Activated naive CD8-positive, alpha-beta T cell treated with anti-CD3 and anti-CD28 coated beads, Interleukin-2, amount 50 U/mL, for 24 hours (primary cell): ENCODE measurements at places on chromosomes 11 and 22.

- H3K4me1 ChIP-seq, result no peaks in the 10 kb centered on the region
- no peak for DNase-seq
- H3K36me3 ChIP-seq, result no peaks in the 10 kb centered on the region
- H3K4me3 ChIP-seq, result no peak overlapping the region
- H3K27me3 ChIP-seq, result no peaks in the 10 kb centered on the region
These were observed 7.3 kb upstream of the DDB2 start for GRCh38 chr11:47207459-47207858.

GRCh38 chr11:114195981-114196731 is 100.0 kb upstream of the NNMT start:
- H3K27me3 ChIP-seq, result no peaks in the 10 kb centered on the region
- H3K36me3 ChIP-seq, result no peaks in the 10 kb centered on the region
- no peak overlapping the region for H3K27ac ChIP-seq
- H3K4me1 ChIP-seq, result peaks cover 19% of the 10 kb centered on the region
- DNase-seq, result no peak
- H3K4me3 ChIP-seq, result no peak overlapping the region

GRCh38 chr11:3340025-3340424 is 38.9 kb downstream of the ZNF195 start:
- H3K4me1 ChIP-seq, result no peaks in the 10 kb centered on the region
- H3K36me3 ChIP-seq, result no peaks in the 10 kb centered on the region
- H3K27ac ChIP-seq, result no peak overlapping the region
- H3K4me3 ChIP-seq, result no peak overlapping the region
- DNase-seq, result no peak
- H3K27me3 ChIP-seq, result peaks cover 33% of the 10 kb centered on the region

DNA sequence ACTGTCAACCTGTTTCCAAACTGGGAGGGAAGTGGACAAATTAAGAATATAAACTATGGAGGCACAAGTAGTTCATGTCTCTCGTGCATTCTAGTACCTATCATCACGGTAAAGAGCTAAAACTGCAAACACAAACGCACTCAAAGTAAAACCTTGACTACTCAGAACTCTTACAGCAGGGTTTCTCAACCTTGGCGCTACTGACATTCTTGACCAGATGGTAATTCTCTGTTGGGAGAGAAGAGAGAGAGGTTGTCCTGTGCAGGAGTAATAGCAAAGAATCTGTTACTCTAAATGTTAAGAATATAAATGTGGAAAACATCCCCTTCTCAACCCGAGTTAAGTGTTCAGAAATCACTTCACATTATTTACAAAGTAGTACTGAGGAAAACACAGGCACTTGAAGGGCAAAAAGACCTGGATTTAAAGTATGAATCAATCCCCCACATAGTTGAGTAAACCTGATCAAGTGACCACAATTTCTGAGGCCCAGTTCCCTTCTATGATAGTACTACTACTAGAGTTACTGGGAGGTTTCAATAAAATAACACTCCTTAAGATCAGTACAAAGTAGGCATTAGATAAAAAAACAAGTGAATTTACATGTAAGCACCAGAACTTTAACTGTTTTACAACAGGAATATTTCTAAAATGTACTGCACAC is 73.1 kb upstream of the ARHGAP32 start:
- no peak for DNase-seq
- no peaks in the 10 kb centered on the region for H3K27me3 ChIP-seq
- no peak overlapping the region for H3K4me3 ChIP-seq

GRCh38 chr11:2945031-2945756 is 16.0 kb upstream of the PHLDA2 start:
- peaks cover 49% of the 10 kb centered on the region for H3K36me3 ChIP-seq
- H3K4me1 ChIP-seq, result peaks cover 52% of the 10 kb centered on the region
- DNase-seq, result peak; percentile 53
- H3K27me3 ChIP-seq, result no peaks in the 10 kb centered on the region
- H3K4me3 ChIP-seq, result no peak overlapping the region
- peak overlapping the region; percentile 66 for H3K27ac ChIP-seq

DNA sequence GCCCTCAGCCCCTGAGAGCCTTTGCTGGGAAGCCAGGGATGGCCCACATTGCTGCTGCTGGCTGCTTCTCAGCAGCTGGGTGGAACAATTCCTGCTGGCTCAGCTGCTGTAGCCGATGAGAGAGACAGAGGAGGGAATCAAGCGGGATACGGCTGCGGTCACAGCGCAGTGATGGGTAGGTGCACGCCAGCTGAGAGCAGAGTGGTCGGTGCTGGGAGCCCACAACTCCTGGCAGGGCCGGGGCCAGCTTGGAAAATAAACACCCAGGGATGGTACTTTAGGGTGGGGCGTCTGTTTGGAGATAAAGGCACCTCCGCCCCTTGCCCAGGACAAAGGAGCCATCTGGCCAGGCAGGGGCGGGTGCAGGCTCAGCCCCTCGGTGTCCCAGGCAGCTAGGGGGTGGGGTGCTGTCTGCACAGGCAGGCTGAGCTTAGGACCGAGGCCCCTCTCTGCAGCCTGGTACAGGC is 480.5 kb downstream of the MIAT start:
- no peak for DNase-seq
- no peak overlapping the region for H3K4me3 ChIP-seq
- H3K4me1 ChIP-seq, result no peaks in the 10 kb centered on the region
- no peak overlapping the region for H3K27ac ChIP-seq
- H3K36me3 ChIP-seq, result no peaks in the 10 kb centered on the region
- peaks cover 5% of the 10 kb centered on the region for H3K27me3 ChIP-seq

DNA sequence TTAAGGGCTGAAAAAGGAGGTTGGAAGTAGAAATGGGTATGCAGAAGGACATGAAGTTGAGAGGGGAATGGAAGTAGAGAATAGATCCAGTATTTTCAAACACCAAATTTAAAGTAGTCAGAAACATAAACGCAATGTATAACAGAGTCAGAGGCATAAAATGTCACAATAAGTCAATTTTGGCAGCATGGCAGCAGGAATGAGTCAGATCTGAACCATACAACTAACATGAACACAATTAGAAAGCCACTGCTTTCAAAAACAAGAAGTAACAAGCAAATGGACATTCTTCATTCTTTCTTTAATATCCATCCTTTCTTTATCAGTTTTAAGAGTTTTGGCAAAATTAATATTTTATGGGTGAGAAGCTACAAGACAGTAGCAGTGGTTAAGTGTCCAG is 2.5 kb downstream of the CHORDC1 start:
- H3K4me3 ChIP-seq, result peak overlapping the region; percentile 99
- DNase-seq, result no peak
- peaks cover 49% of the 10 kb centered on the region for H3K36me3 ChIP-seq
- H3K4me1 ChIP-seq, result peaks cover 65% of the 10 kb centered on the region
- peaks cover 2% of the 10 kb centered on the region for H3K27me3 ChIP-seq

DNA sequence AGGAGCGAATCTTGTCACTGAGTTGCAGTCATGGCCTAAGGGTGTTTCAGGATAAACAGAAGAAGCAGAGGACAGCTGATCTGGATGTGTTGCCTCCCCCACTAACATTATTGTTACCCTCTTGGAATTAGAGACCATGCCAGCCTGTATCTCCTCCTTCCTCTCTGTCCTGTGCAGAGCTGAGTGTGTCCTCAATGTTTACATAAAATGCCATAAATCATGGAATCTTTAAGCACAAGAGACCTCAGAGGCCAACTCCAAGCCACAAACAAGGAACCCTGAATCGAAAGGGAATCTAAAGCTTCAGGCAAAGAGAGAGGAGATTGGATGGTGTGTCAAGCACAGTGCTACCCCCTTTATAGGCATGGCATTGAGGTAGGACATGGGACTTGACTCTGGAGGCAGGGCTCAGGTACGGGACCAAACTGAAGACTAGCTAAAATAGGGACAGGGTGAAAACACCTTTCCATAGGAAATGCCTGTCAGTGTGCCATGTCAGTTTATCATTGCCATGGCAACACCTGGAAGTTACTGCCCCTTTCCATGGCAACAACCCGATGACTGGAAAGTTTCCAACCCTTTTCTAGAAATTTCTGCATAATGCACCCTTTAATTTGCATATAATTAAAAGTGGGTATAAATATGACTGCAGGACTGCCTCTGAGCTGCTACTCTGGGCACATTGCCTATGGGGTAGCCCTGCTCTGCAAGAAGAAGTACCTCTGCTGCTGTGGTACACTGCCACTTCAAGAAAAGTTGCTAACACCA is 489.7 kb downstream of the MIAT start:
- peaks cover 22% of the 10 kb centered on the region for H3K27me3 ChIP-seq
- H3K36me3 ChIP-seq, result no peaks in the 10 kb centered on the region
- H3K4me1 ChIP-seq, result peaks cover 3% of the 10 kb centered on the region
- no peak overlapping the region for H3K4me3 ChIP-seq
- H3K27ac ChIP-seq, result no peak overlapping the region
- no peak for DNase-seq

DNA sequence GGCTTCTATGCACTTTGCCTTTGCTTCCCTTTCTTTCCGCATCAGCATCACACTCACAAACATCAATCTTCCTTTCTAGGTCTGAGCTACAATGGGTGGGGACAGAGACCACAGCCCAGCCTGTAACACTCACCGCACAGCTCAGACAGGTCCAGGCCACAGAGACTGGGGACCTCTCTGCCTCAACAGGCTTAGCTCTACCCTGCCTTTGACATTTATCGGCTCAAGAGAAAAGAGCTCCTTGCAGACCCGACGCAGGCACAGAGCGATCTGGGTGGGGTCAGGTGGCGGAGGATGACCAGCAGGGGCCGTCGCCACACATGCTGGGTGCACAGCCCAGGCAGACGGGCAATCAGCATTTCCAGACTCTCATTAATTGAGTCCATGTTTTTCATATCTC is 837.3 kb downstream of the TBC1D22A start:
- H3K27ac ChIP-seq, result no peak overlapping the region
- no peaks in the 10 kb centered on the region for H3K4me1 ChIP-seq

- no peaks in the 10 kb centered on the region for H3K36me3 ChIP-seq
- peaks cover 7% of the 10 kb centered on the region for H3K27me3 ChIP-seq
- peak; percentile 40 for DNase-seq
These were observed 23.4 kb upstream of the PIK3C2A start for GRCh38 chr11:17230867-17231851.

DNA sequence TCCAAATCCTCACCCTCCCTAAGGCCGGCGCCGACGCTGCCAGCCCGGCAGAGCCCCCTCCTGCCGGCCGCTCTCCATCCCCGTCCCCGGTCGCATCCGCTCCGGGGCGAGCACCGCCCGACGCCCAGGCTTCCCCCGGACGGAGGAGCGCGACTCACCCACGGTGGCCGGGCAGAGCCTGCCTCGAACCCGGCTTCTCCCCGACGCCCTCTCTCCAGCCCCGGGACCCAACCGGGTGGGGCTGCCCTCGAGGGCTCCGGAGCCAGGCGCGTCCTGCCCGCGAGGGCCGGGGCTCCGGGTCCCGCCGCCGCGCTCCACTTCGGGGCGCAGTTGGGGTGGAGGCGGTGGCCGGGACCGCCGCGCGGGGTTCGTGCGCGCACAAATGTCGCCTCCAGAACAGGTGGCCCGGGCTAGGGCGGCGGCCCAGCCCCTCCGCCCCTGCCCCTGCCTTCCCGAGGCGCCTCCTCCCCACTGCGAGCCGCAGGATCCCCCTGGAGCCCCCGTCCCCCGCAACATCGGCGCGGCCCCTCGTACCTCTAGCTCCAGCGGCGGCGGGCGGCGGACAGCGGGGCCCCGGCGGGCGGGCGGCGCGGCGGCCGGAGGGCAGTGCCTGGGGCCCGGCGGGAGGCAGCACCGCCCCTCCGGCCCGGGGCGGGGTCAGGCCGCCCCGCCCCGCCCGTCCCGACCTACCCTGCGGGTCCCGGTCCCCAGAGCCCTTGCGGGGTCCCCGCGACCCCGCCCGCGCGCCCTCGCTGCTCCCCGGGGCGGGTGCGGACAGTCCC is at the start of gene A4GALT:
A4GALT (minus strand) TSS at position 608 of the 782 bp plus-strand sequence. CDS start 26,919 bp downstream, outside the sequence.
- no peak within 1 kb of the TSS for H3K27ac ChIP-seq
- H3K4me1 ChIP-seq, result peaks cover 16% of the 10 kb centered on the region

DNA sequence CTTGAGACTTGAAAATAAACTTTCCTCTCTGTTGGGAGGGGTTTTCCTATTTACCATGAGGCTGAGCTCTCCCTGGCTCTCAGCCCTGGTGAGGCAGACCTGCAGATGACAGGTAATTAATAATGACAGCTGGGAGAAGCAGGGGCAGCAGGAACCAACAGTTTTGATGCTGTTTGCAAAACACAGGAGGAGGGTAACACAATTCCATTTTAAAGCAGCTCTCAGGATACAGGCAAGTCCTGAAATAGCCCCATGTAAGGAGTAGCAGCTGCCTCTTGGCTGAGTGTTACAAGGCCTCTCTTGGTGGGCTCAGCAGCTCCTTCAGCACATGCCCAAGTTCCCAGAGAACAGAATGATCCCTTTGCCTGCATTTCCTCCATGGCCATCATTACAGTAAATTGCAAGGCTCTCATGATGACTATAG is 13.3 kb downstream of the PARVA start:
- no peaks in the 10 kb centered on the region for H3K4me1 ChIP-seq
- H3K27ac ChIP-seq, result no peak overlapping the region
- peaks cover 11% of the 10 kb centered on the region for H3K27me3 ChIP-seq
- H3K36me3 ChIP-seq, result no peaks in the 10 kb centered on the region
- DNase-seq, result no peak
- no peak overlapping the region for H3K4me3 ChIP-seq

DNA sequence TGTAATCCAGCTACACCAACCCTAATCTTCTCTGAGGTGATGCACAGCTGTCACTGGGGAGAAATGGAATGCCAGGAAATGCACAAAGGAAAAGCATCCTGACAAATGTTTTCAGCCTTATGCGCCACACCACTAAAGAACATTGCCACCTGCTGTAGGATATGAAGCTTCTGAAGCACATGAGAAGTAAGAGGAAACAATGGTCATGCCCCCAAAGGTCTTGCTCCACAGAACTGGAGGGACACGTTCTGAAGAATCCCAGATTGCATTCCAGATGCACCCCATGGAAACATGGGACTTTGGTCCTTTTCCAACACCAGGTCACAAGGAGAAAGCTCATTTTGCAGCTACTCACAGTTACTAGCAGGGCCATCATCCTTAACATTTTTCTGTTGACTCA is 48.7 kb upstream of the ZBED5 start:
- no peak for DNase-seq
- H3K27me3 ChIP-seq, result peaks cover 2% of the 10 kb centered on the region
- peaks cover 2% of the 10 kb centered on the region for H3K4me1 ChIP-seq
- H3K36me3 ChIP-seq, result no peaks in the 10 kb centered on the region

GRCh38 chr11:64089027-64089360 is 53.3 kb downstream of the FLRT1 start:
- no peaks in the 10 kb centered on the region for H3K4me1 ChIP-seq
- H3K4me3 ChIP-seq, result no peak overlapping the region
- no peaks in the 10 kb centered on the region for H3K27me3 ChIP-seq
- DNase-seq, result no peak
- no peaks in the 10 kb centered on the region for H3K36me3 ChIP-seq
- H3K27ac ChIP-seq, result no peak overlapping the region
